ENCODE measurements at places on chromosomes 11 and 22.

DNA sequence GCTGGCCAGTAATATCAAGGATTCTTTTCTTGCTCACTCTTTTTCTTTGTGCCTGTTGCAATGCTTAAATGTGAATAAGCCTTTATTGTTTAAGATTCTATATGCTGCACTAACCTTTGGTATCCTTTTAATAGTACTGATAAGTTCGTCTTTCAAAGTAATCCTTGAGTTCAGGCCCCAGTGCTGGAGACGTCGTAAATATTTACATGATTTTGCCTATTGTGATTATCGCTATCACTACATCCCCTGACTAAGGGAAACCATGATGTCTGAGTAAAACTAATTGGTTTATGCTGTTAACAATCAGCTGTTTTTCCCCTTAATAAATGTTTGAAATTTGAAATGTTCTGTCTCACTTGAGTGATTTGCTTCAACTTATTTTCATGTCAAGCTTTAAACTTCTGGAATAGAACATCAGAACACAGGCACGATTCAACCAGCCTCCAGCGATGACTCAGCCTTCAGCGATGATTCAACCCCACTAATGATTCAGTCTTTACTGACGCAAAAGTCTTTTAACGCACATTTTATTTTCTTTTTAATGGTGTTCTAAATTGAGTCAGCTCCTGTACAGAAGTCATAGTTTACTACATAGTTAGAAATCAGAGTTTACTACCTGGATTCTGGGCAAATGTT, 3.9 kb downstream of the HTATIP2 start:
- DNase-seq, result no peak
- no peaks in the 10 kb centered on the region for H3K27me3 ChIP-seq
- no peaks in the 10 kb centered on the region for H3K36me3 ChIP-seq
- no peak overlapping the region for H3K4me3 ChIP-seq

DNA sequence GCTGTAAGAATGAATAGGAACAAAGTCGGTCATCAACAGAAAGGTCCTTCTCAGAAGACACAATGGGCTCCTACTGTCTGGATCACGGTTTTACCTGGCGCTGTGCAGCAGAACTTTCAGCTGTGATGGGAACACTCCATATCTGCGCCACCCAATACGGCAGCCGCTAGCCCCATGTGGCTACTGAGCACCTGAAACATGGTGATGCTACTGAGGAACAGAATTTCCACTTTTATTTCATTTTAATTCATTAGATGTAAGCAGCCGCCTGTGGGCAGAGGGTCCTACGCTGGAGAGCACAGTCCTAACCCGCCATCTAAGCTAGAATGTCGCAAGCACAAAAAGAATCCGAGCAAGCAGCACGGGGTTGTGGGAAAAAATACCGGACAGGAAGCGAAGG, 2.7 kb downstream of the SULT4A1 start:
- no peak overlapping the region for H3K27ac ChIP-seq
- DNase-seq, result no peak
- no peak overlapping the region for H3K4me3 ChIP-seq
- H3K27me3 ChIP-seq, result peaks cover 16% of the 10 kb centered on the region
- H3K36me3 ChIP-seq, result no peaks in the 10 kb centered on the region

DNA sequence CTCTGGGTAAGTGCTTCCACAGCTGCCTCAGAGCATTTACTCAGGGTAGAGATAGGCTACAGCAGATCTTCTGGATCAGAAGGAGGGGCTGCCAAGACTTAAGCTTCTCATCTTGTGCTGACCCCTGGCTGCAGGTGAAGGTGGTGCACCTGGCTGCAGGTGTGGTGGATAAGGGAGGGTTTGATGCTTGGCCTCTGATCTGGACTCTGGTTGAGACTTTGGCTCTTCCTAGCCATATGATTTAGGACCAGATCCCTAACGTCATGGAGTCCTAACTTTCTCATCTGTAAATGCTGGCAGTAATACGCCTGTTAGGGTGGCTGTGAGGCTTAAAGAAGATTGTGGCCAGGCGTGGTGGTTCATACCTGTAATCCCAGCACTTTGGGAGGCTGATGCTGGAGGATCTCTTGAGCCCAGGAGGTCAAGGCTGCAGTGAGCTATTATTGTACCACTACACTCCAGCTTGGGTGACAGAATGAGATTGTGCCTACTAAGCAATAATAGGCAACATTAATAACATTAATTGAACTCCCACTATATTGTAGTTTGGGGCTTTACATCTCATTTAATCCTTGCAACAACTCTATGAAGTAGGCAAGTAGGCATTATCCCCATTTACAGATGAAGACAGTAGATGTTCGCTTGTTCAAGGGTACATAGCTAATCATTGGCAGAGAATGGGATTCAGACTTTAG, 10.7 kb downstream of the DTX4 start:
- H3K27ac ChIP-seq, result no peak overlapping the region
- H3K4me1 ChIP-seq, result no peaks in the 10 kb centered on the region
- no peak for DNase-seq
- no peaks in the 10 kb centered on the region for H3K36me3 ChIP-seq

DNA sequence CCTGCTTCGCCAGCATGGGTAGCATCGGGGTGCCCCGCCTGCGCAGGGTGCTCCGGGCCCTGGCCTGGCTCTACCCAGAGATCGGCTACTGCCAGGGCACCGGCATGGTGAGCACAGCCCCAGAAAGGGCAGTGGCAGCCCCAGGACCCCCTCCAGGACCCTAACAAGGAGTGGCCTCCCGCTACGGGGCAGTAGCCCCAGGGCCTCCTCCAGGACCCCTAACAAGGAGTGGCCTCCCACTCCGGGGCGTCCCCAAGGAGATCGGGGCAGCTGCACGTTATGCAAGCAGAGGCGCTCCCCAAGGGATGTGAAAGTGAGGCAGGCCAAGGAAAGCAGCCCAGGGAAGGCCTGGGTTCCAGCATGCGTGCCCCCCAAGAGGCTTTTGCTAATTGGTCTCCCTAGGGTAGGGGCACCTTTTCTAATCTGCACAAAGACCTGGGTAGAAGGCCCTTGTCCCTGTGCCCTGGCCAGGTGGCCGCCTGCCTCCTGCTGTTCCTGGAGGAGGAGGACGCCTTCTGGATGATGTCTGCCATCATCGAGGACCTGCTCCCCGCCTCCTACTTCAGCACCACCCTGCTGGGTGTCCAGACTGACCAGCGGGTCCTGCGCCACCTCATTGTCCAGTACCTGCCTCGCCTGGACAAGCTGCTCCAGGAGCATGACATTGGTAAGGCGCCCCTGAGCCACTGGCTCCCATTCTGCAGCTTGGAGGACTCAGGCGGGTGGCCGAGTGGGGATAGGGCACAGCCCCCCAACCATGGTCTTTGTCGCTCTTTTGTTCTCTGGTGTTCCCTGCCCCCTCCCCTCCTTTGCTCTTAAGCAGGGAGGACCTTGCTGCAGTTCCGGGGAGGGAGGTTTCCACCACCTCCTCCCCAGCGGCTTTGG, 35.0 kb downstream of the SGSM3 start:
- no peak overlapping the region for H3K4me3 ChIP-seq
- DNase-seq, result no peak
- peaks cover 64% of the 10 kb centered on the region for H3K36me3 ChIP-seq
- H3K27ac ChIP-seq, result no peak overlapping the region

GRCh38 chr11:74373382-74373781, 24.9 kb downstream of the PGM2L1 start:
- no peak for DNase-seq
- no peaks in the 10 kb centered on the region for H3K4me1 ChIP-seq
- no peaks in the 10 kb centered on the region for H3K36me3 ChIP-seq
- H3K4me3 ChIP-seq, result no peak overlapping the region

DNA sequence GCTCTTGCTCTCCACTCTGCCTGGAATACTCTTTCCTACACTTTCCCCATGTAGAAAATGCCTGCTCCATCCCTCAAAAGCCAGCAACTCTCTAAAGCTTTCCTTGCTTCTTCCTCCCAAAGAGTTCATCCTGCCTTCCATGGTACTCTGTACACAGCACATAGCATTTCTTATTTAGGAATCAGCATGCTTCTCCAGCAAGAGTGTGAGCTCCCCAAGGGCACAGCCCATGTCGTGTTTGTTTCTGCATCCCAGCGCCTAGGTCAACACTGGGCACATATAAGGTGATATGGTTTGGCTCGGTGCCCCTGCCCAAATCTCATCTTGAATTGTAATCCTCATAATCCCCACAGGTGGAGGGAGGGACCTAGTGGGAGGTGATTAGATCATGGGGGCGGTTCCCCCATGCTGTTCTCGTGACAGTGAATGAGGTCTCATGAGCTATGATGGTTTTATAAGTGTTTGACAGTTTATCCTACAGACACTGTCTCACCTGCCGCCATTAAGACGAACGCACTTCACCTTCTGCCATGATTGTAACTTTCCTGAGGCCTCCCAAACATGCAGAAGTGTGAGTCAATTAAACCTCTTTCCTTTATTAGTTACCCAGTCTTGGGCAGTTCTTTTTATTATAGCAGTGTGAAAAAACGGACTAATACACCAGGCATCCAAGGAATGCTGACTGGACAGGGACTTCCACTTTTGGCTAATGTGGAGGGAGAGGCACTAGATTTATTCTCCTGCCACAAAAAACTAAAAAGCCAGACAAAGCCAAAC, 8.2 kb downstream of the VPS37C start:
- DNase-seq, result no peak
- H3K4me3 ChIP-seq, result no peak overlapping the region
- H3K27me3 ChIP-seq, result no peaks in the 10 kb centered on the region
- H3K27ac ChIP-seq, result no peak overlapping the region
- no peaks in the 10 kb centered on the region for H3K36me3 ChIP-seq
- no peaks in the 10 kb centered on the region for H3K4me1 ChIP-seq

DNA sequence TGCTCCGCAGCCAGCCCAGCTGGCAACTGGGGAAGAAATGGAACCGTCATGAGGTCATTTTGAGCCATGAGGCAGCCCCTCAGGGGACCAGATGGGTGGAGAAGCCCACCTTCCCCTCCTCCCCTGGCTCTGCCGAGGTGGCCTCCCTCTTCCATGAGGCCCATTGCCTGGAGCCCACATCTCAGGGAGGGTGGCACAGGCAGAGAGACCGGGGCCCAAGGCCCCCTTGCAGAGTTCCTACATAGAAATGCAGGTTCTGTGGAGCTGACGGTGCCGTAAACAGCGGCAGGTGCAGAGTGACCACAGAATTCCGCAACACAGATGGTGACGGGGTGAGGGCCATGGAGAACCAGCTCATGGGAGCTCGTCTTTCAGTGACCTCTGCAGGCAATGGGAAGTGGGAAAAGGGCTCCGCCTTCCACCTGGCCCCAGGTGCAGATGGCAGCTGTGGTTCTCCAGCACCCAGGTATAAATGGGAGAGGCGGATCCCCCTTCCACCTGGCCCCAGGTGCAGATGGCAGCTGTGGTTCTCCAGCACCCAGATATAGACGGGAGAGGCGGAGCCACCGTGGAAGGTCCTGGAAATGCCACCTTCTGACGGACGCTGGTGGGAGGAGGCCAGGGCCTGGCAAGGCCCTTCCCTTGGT, 765.4 kb downstream of the BRD1 start:
- H3K27ac ChIP-seq, result no peak overlapping the region
- peaks cover 7% of the 10 kb centered on the region for H3K27me3 ChIP-seq
- H3K4me3 ChIP-seq, result no peak overlapping the region
- no peak for DNase-seq
- H3K36me3 ChIP-seq, result no peaks in the 10 kb centered on the region
- no peaks in the 10 kb centered on the region for H3K4me1 ChIP-seq

DNA sequence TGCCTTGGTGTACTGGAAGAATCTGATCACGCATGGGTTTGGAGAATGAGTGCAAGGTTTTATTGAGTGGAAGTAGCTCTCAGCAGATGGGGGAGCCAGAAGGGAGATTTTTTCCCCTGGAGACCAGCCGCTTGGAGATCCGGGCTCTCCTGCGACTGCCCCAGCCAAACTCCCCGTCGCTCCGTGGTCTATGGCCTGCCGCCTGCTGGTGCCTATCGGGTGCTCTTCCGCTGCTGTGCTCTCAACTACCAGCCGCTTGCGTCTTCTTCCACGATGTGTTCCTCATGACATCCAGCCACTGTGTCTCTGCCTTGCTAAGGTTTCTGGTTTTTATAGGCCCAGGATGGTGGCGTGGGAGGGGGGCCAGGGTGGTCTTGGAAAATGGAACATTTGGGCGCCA, 145.6 kb upstream of the UBASH3B start:
- H3K36me3 ChIP-seq, result no peaks in the 10 kb centered on the region
- DNase-seq, result no peak
- H3K27me3 ChIP-seq, result no peaks in the 10 kb centered on the region
- H3K4me1 ChIP-seq, result no peaks in the 10 kb centered on the region
- no peak overlapping the region for H3K27ac ChIP-seq

GRCh38 chr11:11724994-11725393, 103.2 kb upstream of the GALNT18 start:
- H3K4me3 ChIP-seq, result no peak overlapping the region
- DNase-seq, result no peak
- peaks cover 3% of the 10 kb centered on the region for H3K27me3 ChIP-seq

DNA sequence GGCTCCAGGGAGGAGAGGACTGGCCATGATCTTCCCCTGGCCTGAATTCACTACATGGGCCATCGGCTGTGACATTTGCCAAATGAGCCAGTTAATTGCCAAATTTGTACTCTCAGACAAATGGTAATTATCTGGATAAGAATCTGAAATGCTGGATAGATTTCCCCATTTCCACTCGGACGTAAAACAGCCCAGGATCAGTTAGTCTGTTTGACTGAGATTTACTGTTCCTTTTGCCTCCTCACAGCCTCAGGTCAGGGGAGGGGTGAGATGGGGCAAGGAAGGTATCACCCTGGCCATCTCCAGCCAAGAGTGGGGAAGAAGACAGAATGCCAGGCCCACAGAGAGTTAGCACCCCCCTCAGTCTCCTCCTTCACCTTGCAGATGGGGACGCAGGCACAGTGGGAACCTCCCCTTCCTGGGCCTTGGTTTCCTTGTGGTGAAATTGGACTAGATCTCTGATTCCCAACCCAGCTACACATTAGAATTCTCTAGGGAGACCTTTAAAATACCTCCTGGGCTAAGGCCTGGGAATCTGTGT, 5.2 kb downstream of the TRIM29 start:
- H3K27ac ChIP-seq, result no peak overlapping the region
- no peaks in the 10 kb centered on the region for H3K4me1 ChIP-seq
- H3K4me3 ChIP-seq, result no peak overlapping the region
- H3K36me3 ChIP-seq, result no peaks in the 10 kb centered on the region
- no peak for DNase-seq

- no peak for DNase-seq
- H3K4me3 ChIP-seq, result no peak overlapping the region
- H3K27me3 ChIP-seq, result no peaks in the 10 kb centered on the region
- H3K27ac ChIP-seq, result no peak overlapping the region
- H3K4me1 ChIP-seq, result no peaks in the 10 kb centered on the region
Observed at GRCh38 chr22:20228055-20228938, 39.8 kb downstream of the RTN4R start.
